ENCODE measurements at places on chromosomes 1 and 21.

- no peak for DNase-seq
These were observed 137.4 kb downstream of the KAZN start for GRCh38 chr1:14735841-14736240.

DNA sequence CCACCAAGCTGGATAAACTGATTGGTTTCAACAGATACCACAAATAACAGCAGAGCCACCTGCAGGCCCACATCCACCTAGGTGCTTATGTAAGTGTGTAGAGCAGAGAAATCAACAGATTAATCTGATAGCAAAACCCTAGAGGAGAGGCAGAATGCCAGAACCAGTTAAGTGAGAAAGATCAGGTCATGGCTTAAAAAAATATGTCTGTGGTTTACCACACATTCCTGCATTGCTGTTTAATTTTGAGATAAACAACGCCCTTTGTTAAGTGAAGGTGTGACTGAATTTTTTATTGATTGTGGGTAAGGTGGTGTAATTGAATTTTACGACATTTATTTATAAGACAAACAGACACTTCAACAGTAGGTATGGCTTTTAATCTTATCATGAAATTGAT lies 21.2 kb downstream of the CRNN start:
- no peak for DNase-seq

- no peak for DNase-seq
These were observed 1.2 kb upstream of the MROH7 start for GRCh38 chr1:54640361-54640760.

- DNase-seq, result no peak
These were observed 37.2 kb upstream of the DDAH1 start for GRCh38 chr1:85502171-85502570.

DNA sequence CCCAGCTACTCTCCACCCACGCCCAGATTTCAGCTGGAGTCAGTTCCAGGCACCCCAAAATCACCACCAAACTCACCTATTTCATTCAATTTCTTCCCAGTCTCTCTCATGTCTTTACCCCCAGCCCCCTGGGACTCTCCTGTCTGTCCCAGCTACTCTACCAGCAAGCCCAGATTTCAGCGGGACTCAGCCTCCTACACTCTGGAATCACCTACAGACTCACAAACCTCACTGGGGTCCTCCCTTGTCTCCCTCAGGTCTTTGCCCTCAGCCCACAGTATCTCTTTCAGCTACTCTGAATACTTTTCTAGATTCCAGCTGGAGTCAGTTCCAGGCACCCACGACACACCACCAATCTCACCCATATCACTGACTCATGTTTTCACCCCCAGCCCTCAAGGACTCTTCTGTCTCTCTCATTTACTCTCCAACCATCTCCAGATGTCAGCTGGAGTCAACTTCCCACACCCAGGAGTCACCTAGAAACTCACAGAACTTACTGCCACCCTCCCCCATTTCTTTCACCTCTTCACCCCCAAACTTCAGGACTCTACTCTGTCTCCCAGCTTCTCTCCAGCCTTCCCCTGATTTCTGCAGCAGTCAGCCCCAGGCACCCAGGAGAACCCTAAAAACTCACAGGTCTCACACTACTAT lies 1529.3 kb upstream of the TPTE start:
- no peak for DNase-seq

DNA sequence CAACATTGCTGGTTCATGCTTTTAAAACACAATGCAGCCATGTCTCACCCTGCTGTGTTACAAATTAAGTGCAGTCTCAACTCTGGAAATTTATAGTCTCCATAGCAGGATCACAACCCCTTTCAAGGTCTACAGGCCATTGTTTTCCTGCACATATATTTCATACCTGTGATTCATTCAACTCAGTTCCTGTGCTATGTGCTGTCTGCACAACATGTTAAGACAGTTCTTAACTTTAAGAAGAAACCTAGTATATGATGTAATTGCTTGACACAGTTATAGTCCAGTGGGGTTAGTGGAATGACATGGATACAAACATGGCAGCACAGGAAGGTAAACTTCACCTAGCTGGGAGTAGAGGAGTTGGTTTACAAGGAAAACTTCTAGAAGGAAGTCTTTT lies 106.4 kb downstream of the IFI44 start:
- no peak for DNase-seq

DNA sequence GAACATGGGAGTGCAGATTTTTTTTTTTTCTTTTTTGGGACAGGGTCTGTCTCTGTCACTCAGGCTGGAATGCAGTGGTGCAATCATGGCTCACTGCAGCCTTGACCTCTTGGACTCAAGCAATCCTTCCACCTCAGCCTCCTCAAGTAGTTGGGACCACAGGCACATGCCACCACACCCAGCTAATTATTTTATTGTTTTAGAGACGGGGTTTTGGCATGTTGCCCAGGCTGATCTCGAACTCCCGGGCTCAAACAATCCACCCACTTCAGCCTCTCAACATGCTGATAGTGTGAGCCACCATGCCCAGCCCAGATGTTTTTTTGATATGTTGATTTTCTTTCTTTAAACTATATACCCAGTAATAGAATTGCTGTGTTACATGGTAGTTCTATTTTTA lies 57.7 kb downstream of the RGSL1 start:
- DNase-seq, result no peak

DNA sequence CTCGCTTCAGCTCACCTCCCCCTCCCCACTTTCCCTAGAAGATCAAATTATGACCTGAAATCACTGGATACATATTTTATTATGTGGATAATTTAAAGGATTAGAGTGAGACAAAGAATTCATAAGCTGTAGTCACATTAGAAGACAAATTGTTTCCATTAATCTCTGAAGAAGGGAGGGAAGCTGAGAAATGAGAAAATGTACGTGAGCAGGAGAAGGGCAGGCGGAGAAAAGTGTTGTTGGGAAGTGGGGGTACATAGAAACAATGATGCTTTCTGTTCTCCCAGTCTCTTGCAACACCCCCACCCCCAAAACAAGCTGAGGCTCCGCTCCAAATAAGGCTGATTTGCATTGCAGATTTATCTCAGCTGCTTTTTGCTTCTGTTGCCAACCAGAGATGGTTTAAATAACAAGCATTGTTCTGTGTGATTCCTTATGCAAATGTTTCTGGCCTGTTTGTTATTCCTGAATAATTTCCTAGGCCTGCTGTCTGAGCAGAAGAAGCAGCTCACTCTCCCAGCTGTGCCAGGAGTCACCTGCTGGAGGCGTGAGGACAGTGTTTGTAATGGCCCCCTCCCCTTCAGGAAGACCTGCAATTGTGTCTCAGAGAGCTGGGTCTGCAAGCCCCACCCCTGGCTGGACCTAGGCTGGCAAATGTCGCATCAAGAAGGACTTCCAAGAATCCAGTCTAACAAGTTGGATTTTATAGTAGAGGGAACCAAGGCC lies 121.8 kb upstream of the TNR start:
- no peak for DNase-seq

GRCh38 chr1:168894397-168894903 lies 165.4 kb upstream of the DPT start:
- no peak for DNase-seq

DNA sequence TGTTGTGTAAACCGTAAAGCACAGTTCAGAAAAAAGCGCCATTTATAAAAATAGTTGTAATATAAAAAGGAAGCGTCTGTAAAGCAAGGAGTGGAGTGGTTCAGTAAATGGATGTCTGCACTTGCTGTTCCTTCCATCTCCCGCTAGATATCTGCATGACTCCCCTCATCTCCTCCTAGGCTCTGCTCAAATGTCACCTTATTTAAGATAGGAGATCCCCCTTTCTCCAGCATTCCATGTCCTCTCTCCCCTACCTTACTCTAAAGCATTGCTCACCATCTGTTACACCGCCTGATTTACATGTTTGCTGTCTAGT lies 745 bp downstream of the MUL1 start:
- no peak for DNase-seq

- no peak for DNase-seq
These were observed 325.0 kb downstream of the HLX start for GRCh38 chr1:221204055-221204833.

GRCh38 chr1:203465146-203465798 lies 10.3 kb upstream of the PRELP start:
- DNase-seq, result no peak

GRCh38 chr1:10716840-10717239 lies 79.6 kb downstream of the CASZ1 start:
- DNase-seq, result no peak

DNA sequence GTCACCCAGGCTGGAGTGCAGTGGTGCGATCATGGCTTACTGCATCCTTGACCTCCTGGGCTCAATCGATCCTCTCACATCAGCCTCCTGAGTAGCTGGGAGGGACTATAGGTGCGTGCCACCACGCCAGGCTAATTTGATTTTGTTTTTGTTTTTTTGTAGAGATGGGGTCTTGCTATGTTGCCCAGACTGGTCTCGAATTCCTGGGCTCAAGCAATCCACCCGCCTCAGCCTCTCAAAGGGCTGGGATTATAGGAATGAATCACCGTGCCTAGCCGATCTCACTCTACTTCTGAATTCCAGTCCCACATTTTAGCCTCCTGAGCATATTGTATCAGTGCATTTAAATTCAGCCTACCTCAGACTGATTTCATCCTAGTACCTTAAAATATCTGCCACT lies 1.8 kb downstream of the CTXND2 start:
- DNase-seq, result no peak

DNA sequence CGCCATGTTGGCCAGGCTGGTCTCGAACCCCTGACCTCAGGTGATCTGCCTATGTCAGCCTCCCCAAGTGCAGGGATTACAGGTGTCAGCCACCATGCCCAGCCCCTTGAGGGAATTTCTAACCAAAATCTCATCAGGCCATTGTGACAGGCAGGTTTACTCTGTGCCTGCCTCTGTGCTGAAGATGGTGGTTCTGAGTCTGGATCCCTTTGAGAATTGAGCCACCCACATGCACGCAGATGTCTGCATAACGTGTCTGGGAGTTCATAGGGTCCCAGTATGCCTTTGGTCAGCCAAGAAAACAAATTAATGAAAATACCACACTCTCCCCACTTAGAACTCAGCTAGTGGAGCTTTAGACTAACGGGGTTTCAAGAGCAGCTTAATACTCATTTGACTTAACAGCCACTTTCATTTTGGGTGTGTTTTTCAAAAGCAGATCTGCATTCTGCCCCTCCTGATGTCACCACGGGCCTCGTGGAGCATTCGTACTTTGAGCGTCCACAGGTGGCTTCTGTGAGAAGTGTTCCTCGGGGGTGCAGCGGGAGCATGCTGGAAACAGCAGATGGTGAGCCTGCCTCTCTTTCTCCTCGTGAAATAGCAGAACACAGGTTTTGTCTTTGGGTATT lies 45.3 kb downstream of the DIP2A start:
- DNase-seq, result peak; percentile 31

DNA sequence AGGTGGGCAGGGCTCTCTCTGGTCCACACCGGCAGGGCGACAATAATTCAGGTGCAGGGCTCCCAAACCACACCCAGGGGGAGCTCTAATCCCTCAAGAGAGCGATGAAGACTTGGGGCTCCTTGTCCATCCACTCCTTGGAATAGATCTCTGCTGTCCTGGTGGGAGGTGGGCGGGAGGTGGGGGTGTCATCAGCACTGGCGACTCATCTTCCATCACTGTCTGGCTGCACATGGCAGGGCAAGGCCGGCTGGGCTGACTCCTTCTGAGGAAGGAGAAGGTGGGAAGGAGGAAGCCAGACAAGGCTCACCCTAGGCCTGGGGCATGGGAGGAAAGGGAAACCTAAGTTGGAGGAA lies 29.3 kb downstream of the TNNT2 start:
- DNase-seq, result no peak

DNA sequence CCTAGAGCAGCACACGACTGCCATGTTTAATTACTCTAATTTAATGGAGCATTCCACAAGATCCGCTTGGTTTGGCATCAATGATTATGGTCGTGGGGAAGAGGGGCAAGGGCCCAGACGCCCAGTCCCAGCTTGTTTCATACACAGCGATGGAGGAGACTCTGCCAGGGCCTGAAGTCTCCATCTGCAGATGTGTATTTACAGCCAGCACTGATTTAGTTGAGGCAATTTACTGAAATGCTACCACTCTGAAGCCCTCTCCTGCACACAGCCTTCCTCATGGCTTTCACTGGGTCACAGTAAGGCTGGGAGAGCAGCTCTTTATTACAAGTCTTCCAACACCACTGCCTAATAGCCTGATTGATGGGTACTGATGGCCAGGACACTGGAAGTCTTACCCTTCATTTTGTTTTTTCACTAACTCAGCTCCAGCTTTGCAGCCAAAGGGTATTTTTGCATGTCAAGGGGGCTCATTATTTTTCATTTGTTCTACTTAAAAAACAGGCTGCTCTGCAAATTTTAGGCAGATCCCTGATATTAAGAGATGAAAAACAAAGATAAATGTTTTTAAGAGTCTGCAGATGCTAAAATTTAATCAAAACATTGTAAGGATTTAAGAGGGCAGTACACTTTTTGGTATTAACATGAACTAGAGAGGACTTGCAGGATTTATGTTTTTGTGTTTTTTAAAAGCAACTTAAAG lies 236.3 kb downstream of the SIPA1L2 start:
- DNase-seq, result no peak

- no peak for DNase-seq
These were observed 24.8 kb downstream of the LHX4 start for GRCh38 chr1:180254854-180255253.

DNA sequence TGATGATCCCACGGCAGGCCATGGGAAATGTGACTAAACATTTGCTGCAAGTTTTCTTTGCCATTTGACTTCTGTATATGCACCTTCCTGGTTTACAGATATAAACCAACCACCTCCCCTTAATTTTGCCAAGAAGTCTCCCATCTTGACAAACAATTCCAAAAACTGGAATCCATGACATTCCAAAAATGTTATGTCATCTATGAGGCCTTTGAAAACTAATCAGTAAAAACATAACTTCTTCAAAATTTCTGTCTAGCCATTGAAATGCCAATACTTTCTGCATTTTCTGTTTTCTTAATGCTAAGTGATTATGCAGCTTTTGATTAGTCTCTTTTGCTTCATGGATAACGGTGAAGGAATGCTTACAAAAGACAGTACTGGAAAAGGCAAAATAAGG lies 84.1 kb downstream of the LYST start:
- no peak for DNase-seq

DNA sequence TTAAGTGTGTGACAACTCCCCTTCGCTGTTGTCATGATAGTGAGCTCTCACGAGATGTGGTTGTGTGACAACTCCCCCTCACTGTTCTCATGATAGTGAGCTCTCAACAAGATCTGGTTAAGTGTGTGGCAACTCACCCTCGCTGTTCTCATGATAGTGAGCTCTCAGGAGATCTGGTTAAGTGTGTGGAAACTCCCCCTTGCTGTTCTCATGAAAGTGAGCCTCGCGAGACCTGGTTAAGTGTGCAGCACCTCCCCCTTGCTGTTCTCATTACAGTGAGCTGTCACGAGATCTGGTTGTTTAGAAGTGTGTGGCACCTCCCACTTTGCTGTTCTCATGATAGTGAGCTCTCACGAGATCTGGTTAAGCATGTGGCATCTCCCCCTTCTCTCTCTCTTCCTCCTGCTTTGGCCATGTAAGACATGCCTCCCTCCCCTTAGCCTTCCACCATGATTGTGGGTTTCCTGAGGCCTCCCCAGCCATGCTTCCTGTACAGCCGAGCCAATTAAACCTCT lies 25.1 kb upstream of the LSS start:
- peak; percentile 76 for DNase-seq

- peak; percentile 84 for DNase-seq
These were observed 32.9 kb downstream of the DUSP10 start for GRCh38 chr1:221708987-221709386.

Data from B cell (primary cell).